ENCODE measurements at places on chromosomes 12 and 14.

- peak; percentile 15 for DNase-seq
Measured at GRCh38 chr12:4274396-4275015, 944 bp downstream of the CCND2 start.

DNA sequence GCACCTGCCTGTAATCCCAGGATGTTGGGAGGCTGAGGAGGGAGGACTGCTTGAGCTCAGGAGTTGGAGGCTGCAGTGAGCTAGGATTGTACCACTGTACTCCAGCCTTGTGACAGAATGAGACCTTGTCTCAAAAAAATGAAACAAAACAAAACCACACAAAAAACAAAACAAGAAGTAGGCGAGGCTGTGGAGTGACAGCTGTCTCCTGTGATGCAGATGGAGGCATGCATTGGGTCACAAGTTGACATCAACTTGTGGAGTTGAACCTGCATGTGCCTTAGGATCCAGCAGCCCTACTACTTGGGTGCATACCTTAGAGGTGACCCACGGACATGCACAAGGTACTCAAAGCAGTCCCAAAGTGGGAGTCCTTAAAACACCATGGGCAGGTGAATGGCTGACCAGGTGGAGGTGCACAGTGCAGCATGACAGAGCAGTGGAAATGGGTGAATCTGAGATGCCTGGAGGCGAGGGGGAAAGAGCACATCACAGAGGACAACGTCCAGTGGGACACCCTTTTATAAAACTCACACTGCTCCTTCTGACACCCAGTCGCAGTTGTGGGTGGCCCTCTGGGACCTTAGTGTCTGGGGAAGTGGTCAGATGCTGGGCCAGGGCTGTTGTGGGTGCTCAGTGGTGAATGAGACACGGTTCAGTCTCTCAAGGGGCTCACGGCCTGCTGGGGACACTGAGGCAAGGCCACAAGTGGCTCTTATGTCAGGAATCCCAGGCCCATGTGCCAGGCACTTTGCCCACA lies 12.7 kb downstream of the PLBD2 start:
- DNase-seq = no peak

DNA sequence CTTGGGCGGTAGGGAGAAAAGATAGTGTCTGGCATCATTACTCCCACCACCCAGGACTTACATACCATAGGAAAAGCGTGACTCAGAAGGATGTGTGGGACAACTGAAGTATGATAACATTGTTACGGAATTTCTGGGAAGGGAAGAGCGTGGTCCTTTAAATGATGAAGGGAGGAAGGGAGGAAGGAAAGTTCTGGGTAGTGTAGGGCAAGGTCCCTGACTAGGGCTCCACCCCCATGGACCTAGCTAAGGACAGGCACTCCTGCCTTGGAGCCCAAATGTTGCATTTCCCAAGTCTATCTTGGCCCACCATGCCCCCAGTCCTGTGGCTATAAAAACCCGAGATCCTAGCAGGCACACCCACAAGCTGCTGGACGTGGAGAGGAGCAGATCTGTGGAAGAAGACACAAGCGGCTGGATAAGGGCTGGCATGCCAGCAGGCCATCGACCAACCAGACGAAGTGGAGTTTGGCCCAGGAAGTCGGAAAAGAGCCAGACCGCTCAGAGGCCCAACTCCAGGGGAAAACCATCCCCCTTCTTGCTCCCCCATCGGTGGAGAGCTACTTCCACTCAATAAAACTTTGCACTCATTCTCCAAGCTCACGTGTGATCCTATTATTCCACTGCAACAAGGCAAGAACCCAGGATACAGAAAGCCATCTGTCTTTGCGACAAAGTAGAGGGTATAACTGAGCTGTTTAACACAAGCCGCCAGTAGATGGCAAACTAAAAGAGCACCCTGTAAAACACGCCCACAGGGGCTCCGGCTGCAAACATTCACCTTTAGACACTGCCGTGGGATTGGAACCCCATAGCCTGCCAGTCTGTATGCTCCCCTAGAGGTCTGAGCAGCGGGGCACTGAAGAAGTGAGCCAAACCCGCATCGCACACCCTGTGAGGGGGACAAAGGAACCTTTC lies 23.0 kb upstream of the RAB21 start:
- DNase-seq = no peak

- no peak for DNase-seq
Measured at GRCh38 chr14:69753860-69754259, 13.1 kb upstream of the SRSF5 start.

GRCh38 chr12:119659289-119659897 lies 8.5 kb upstream of the PRKAB1 start:
- DNase-seq = peak; percentile 51

DNA sequence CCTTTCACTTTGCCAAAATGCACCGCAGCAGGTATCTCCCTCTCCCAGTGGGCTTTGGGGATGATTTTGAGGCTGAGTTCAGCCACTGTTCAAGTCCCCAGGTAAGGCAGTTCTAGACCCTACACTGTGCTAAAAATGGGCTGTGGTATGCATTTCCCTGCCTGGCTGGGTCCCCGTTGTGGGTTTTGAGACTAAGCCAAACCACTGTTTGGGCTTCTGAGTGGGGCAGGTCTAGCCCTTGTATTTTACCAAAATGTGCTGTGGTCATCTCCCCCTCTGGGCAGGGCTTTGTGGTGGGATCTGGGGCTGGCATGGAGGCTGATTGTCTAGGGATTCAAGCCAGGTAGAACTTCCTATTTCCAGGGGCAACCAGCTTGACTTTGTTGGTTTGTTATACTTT lies 13.6 kb upstream of the OR4Q3 start:
- no peak for DNase-seq

GRCh38 chr14:51460011-51460410 lies 191.7 kb upstream of the FRMD6 start:
- DNase-seq = peak; percentile 75

GRCh38 chr12:75407683-75408082 lies 16.8 kb downstream of the GLIPR1L2 start:
- no peak for DNase-seq

DNA sequence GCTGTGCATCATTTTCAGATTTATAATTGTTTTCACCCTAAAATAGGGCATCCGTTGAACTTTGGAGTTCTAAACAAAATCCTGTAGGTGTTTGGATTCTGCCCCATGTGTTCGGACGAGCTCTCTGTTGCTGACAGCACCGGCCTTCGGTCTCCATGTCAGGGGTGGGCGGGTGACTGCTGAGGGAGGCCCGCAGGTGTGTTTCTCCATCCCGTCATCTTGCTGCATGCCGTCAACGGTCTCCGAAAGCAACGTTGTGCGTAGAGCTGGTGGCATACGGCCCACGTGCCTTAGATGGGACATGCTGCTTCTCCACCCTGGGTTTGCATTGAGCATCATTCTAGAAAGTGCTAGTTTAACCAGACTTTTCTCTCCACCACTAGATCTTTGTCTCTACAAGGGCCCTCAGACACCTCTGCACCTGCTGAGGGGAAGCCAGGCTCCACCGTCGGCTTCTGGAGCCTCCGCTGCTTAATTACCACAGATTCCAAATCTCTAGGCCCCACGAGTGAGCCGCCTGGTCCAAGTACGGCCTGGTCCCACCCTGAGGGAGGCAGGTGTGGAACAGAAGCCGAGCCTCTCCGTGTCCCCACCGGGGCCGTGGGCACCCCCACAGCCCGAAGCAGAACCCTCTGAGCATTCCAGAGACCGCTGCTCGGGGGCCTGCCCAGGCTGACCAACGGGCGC lies 15.7 kb upstream of the AMN start:
- no peak for DNase-seq

DNA sequence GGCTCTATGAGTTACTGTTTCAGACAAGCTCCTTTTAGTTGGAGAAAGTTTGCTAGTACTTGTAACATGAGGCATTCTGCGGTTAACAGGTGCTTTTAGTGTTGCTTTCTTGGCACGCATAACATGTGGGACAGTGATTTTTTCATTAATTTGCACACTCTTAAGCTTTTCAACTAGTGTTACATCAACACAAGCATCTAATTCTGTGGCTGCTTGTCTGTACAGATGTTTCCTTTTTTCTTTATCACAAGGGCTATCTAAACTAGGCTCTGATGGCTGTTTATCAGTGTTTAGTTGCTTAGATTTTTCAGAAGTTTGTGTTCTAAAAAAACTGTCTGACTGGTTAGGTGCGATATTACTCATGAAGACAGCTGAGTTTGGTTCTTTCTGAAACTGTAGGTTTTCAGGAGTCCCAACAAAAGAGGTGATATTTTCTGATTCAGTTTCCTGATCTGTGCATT lies 120.1 kb downstream of the RALGAPA1 start:
- no peak for DNase-seq

DNA sequence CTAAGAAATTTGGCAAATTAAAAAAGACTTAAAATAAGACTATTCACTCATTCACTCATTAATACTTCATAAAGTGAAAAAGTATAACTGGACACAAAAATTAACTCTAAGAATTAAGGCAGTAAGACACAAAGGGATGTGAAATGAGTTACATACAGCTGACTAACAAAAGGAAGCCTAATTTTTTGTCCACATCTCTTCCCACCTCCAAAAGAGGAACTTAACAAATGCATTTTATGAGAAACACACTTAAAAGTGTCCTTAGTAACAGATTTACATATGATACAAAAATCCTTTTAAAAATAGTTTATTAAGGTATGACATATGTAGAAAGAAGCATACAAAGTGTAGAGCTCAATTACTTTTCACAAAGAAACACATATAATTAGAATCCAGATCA lies 88.9 kb downstream of the NUMB start:
- DNase-seq = no peak

GRCh38 chr12:109131154-109132050 lies 15.0 kb downstream of the ACACB start:
- DNase-seq = peak; percentile 34

DNA sequence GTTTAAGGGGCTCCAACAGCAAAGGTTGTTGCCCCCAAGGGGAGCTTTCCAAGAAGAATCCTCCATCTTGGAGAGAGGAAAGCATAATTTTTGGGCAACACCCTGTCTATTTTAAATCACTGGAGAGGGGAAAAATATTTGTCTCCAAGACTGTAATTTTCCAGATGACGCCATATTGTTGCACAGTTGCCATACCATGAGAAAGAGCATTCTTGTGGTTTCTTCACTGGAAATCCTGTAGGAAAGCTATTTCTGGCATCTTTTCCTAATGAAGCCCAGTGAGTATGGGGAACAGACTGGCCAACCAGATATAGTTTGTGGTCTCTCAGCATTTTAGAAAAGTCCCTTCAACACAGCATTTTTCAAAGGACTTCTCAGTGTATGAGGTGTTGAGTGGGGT lies 88.1 kb upstream of the MANSC4 start:
- DNase-seq = no peak

GRCh38 chr12:356276-356988 lies 32.7 kb downstream of the KDM5A start:
- no peak for DNase-seq

DNA sequence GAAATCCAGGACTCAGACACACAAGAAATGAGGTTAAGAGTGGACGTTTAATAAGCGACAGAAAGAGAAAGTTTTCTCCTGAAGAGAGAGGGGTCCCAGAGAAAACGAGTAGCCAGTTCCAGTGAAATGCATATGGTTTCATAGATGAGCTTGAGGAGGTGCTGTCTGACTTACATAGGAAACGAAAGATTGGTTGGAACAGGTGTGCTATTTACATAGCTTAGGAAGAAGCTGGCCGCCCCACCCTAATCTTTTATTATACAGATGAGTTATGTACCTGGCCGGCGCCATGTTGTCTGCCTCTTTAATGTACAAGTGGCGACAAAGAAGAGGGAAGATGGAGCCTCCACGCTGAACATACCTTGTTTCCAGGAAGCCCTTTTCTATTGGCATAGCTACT lies 223.0 kb downstream of the SLC6A15 start:
- DNase-seq = peak; percentile 94

- DNase-seq = no peak
Measured at GRCh38 chr14:105493921-105494605, 3.0 kb downstream of the TEDC1 start.

DNA sequence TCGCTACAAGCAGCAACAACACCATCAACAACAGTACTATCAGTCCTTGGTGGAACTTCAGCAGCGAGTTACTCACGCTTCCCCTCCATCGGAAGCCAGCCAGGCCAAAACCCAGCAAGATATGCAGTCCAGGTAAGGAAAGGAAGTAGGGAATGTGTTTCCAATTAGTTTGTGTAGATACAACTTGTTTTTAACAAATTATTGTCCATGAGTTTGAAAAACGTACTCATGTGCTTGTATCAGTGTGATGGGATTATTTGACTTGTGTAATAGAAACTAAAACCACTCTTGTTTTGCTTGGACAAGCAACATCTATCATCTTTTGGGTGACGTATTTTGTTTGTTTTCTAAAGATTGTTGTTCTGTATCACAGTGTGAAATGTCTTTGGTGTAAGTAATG lies 137.9 kb downstream of the NAV3 start:
- no peak for DNase-seq

DNA sequence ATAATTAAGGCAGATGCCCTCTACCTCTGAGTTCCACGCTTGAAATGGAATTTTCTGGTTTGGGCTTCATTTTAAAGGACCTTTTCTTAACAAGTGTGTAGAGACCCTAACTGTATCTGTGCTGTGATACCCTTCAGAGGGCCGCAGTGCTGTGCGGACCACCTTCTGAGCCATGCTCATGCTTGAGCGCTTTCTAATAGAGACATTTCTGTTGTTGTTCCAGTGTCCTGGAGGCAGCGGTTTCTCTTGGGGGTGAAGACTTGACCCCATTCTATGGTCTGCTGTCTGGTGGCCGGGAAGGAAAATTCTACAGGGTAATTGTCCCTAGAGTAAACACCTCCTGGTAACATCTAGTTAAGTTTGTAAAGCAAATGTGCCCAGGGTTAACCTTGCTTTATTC lies 46.7 kb upstream of the BCL7A start:
- no peak for DNase-seq

- no peak for DNase-seq
Measured at GRCh38 chr14:92797935-92798653, 4.0 kb downstream of the GOLGA5 start.

GRCh38 chr12:100337727-100338126 lies 19.1 kb upstream of the SLC17A8 start:
- no peak for DNase-seq

DNA sequence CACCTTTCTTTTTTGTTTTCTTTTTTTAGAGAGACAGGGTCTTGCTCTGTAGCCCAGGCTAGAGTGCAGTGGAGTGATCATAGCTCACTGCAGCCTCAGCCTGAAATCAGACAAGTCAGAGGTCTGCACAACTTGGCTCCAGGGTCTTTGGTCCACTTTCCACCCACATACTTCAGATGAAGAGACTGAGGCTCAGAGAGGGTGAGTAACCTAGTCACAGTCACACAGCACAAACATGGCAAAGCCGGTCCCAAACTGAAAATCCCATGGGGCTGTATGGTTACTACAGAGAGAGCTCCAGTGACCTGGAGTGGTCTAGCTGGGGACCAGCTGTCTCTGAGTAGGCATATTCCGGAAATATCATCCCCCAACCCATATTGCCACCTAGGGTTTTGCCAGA lies 19.2 kb downstream of the LHX5 start:
- no peak for DNase-seq

DNA sequence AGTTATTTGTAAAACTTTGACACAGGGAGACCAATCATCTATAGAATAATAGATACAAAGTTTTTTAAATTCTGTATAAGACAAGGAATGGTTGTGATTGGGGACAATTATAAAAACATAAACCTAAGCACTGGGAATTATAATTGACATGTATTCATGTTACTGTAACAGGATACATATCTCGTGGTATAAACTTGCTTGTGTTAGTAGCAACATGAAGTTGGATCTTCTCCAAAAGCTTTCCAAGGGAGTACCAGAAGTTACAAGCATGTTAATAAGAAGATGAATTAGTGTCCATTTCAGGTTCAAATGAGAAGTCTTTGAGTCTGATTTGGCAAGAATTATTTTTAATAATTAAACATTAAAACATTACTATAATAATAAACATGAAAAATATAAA lies 42.2 kb downstream of the CDKL1 start:
- DNase-seq = peak; percentile 54
